ENCODE measurements at places on chromosomes 7 and 10.
A peak's percentile ranks its signal among the peaks of the same experiment; 100 is the strongest.

DNA sequence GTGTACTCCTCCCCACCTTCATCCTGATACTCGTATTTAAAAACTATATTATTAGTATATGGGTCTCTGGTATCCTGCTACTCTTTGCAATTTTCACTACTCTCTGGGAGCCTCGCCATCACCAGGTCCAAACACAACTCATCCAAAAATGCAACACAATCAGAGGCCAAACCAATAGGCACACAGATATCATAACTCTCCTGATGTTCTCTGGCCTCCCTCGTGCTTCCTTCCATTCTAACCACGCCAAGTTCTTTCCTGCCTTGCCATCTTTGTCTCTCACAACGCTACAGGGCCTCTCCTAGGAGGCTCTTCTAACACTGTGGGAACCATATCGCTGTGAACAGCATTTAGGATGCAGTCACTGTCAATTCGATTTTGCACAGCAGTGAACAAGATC is 7.3 kb downstream of the RHEB start:
- DNase-seq: peak; percentile 48

DNA sequence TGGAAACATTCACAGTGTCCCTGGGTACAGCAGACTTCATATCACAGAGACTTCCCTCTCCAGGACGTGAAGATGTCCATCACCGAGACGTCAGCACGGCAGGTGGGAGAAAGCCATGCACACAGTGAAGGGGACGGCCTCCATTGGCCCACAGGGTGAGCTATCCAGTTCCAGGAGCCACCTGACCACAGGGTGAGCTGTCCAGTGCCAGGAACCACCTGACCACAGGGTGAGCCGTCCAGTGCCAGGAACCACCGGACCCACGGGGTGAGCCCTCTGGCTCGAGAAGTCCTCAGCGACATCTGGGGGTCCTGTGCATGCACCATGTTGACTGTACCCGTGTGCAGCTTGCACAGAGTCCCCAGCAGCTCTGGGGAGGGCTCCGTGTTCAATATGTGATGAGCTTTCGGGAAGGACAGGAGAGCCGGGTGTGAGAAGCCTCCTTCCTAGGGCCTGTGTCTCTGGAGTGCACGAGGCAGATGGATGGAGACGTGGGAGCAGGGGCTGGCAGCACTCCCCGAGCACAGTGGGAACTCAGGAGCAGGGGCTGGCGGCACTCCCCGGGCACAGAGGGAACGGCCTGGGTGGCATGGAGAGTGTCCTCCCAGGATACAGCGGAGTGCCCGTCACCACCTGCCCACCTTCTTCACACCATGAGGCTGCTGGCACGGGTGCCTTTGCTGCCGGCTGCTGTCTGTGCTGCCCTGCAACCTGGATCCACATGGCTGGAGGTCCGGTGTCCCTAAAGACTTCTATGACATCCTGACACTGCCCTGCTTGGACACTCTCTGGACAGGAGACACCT is 616.2 kb downstream of the DNAJB6 start:
- DNase-seq: no peak

- DNase-seq: peak; percentile 64
Observed at GRCh38 chr7:130268463-130269317, 2.0 kb downstream of the CPA2 start.

GRCh38 chr7:50822110-50822509 is 39.4 kb upstream of the GRB10 start:
- DNase-seq: no peak

GRCh38 chr10:11705722-11706121 is 36.5 kb upstream of the ECHDC3 start:
- no peak for DNase-seq

GRCh38 chr7:50153148-50153547 is 60.1 kb upstream of the ZPBP start:
- no peak for DNase-seq

- no peak for DNase-seq
Observed at GRCh38 chr7:69906283-69906995, 308.2 kb downstream of the AUTS2 start.
